ENCODE measurements at places on chromosomes 4 and X.

GRCh38 chr4:120085705-120086104 is 19.1 kb upstream of the MAD2L1 start:
- no peak for DNase-seq

- DNase-seq: no peak
These were observed 161.2 kb upstream of the NUDT6 start for GRCh38 chr4:123083646-123084045.

- no peak for DNase-seq
These were observed 1333.7 kb upstream of the DIAPH2 start for GRCh38 chrX:95350774-95351488.

DNA sequence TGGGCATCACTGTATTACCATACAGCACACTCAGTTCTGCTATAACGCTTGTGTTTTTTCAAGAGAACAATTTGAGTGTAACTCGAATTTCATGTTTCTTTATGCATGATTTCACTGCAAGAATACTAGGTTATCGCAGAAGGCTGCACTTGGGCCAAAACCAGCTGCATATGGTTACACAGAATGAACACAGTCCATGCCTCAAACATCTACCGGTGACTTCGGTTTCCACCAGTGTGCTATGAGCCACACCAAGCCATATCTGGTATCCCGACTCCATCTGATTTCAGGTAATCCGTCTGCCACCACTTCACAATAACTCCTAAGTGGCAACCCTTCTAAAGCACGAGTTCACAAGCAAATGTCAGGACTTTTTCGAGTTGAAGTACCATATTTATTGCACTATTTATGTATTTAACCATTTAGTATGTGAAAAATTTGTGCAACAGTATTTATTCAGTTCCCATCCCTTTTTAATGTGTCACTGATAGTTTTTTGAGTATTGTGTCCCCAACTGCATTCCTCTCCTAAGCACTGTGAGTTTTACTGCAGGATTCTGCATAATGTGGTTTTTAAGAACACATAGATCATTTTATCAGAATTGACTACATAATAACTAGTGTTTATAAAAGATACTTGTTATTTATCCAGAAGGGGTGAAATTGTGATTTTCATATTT is 111.8 kb downstream of the APBB2 start:
- peak; percentile 62 for DNase-seq

DNA sequence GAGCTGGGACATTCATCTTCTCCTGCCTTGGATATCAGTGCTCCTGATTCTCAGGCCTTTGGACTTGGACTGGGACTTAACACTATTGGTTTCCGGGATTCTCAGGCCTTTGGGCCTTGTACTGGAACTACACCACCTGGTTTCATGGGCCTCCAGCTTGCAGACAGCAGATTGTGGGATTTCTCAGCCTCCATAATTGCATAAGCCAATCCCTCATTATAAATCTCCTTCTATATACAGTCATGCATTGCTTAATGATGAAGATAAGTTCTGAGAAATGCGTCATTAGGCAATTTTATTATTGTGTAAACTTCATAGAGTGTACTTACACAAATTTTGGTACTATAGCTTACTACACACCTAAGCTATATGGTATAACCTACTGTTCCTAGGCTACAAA is 8.9 kb upstream of the CCNG2 start:
- no peak for DNase-seq

DNA sequence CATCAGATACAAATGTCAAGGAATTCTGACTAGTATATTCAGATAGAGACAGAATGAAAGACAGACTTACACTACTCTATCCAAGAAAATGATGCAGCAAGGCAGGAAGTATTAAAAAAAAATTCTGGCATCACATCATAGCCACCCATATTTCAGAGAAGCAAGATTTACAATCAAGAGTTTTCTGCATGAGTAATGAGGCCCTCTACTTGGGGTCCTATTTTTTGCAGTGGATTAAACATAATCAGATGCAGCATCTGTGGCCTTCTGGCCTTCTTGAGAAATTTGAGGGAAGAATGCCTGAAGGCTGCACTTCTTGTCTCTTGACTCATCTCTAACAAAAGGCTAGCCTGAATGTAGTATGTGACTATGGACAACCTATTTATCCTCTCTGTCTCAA is 48.2 kb upstream of the SLIT2 start:
- DNase-seq: no peak

- no peak for DNase-seq
These were observed 27.4 kb downstream of the HOPX start for GRCh38 chr4:56653461-56654237.

DNA sequence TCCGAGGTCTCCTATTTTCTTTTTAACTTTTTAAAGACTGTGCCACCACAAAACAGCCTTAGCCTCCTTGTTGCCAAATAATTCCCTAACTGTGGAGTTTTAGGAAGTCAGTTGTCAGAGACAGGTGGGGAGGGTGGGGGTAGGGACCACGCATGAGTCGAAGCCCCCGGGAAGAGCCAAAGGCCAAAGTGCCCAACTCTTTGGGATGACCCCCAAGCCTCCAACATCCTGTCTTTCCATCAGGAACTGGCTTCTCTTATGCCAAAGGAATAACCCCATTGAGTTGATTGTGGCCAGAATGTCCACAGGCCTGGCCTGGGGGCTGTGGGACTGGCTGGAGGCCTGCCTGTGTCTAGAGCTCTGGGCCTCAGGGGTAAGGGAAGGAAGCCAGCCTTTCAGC is 5.8 kb downstream of the PRRG3 start:
- DNase-seq: no peak

GRCh38 chr4:138367942-138368341 is 125.8 kb upstream of the SLC7A11 start:
- DNase-seq: no peak

DNA sequence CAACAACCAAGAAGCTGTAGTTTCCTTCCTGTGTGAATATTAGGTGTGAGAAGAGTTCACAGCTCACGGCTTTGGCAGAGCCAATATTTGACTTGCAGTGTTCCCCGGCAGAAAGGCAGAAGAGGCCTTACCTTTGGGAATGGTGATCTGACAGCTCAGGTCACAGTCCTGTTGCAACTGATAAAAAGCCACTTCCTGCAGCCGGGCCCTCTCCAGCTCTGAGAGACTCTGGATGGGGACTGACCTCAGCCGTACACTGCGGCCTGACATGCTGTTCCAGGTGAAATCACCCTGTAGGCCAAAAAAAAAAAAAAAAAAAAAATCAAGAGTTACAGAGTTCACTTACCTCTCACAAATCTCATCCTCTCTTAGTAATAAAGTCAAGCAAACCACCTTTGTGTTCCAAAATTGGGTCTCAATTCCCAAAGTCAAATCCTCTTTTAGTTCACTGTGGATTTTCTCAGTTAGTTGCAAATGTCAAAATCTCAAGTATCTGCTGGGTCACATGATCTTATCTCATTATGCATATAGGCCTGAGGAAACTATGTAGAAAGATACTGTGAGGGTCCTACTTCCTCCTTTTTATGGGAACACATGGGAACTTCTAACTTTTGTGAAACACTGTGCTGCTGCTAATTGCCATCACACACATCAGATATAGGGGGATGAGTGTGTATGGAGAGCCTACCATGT is 38.6 kb upstream of the AMELX start:
- no peak for DNase-seq

DNA sequence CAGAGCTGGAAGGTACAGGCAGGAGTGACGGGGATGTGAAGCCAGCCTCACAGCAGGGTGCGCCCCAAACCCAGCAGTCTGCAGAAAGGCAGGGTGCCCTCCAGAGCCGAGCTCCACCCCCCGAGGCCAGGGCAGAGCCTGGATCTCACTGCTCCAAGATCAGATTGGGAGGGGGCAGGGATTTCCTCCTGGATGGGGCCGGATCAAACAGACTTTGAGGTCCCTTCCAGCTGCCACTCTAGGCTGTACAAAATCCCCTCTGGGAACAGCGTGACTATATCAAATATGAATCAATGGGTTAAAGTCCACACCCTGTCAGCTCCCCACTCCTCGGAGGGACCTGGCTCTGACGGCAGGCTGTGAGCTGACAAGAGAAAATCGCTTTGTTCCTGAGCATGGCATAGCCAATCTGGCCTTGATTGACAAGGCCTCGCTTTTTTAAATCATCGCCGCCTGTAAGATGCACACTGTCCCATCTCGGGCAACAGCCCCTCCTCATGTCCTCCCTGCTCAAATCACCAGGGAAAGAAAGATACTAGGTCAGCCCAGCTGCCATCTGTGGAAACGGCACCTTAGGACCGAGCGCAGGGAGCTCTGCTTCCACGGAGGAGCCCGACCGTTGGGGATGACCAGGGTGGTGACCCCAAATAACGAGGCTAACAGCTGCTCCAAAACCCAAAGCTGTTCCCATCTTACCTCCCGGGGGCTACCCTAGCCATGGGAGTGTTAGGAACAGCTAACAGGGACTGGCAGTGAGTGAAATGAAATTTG is 39.9 kb downstream of the PSAPL1 start:
- no peak for DNase-seq

GRCh38 chrX:8204943-8205342 is 33.9 kb upstream of the VCX2 start:
- DNase-seq: no peak

DNA sequence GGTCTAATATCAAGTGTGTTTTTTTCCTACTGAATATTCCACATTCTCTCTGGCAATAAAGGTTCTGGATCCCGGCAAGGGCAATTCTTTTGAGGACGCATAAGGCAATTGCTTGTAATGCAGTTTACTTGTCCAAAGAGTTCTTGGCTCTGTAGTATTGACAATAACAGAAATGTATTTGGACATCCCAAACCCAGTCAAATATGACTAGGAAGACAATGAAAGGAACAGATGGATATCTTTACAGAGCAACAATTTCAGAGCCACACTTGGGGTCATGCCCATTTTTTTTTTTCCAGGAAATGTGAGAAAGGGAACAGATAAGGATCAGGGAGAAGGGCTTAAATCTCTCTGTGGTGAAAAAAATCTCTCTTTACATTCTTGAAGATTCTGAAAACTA is 12.2 kb downstream of the GK2 start:
- DNase-seq: no peak

- DNase-seq: no peak
These were observed 534.4 kb upstream of the PCDH10 start for GRCh38 chr4:132614682-132615081.

DNA sequence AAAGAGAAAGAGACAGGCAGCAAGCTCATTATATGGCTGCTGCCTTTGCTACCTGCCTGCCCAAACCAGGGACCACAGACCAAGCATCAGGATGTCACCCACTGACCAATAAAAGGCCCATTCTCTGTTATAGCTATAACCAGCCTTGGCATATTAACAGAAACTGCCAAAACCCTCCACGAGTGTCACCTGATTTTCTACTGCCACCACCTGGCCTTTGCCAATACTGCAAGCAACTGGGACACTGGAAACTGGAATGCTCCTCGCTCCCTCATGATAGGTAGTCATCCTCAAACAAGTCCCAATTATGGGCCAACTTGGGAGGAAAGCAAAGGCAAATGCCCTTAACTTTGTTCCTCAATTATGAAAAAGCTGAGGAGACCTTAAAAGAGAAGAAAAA is 76.0 kb downstream of the SPIN4 start:
- DNase-seq: no peak

GRCh38 chr4:59762344-59762743 is 1437.8 kb upstream of the ADGRL3 start:
- DNase-seq: no peak

- DNase-seq: no peak
These were observed 87.8 kb downstream of the WWC2 start for GRCh38 chr4:183186813-183187212.

DNA sequence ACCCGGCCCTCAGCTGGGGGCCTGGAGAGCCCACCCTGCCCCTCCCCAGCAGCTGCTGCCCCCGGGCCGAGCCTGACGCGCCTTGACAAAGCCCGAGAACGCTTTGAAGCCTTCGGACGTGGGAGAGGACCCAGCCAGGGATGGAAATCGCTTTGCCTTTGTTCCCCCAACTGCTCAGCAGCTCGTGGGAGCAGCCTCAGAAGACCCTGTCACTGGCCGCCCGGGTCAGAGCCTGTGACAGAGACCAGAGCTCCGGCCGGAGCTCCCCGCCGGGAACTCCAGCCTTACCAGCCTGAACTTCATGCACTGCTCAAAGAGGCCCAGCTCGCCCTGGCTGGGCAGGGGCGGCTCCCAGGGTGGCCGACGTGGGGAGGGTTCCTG is 2.6 kb upstream of the SLC6A8 start:
- no peak for DNase-seq

- DNase-seq: no peak
These were observed 2550.2 kb downstream of the PCDH7 start for GRCh38 chr4:33270403-33270802.

GRCh38 chr4:44668526-44668925 is 9.7 kb upstream of the GUF1 start:
- DNase-seq: no peak

- no peak for DNase-seq
These were observed 223.4 kb downstream of the NAF1 start for GRCh38 chr4:162943263-162943662.

DNA sequence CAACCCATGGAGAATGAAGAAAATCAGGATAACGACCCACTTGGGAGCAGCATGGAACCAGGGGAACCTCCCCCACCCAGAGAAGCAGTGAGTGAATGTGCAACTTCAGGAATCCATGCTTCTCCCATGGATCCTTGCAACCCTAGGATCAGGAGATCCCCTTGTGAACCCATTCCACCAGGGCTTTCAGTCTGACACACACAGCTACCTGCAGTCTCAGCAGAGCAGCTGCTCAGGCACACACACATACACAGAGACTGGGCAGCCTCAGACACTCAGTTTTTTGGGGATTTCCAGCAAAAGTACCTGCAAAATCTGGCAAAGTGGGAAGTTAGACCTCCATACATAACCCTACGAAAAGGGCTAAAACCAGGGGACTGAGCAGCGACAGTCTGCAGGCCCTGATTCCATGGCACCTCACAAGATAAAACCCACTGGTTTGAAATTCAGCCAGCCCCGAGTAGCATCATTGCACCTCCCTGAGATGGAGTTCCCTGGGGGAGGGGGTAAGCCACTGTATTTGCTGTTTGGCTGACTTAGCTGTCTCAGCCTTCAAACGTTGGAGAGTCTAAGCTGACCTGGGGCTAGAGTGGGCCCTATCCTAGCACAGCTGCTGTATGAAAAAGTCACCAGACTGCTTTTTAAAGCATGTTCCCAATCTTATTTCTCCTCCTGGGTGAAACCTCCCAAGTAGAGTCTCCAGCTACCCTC is 737.5 kb upstream of the NDST4 start:
- DNase-seq: no peak

DNA sequence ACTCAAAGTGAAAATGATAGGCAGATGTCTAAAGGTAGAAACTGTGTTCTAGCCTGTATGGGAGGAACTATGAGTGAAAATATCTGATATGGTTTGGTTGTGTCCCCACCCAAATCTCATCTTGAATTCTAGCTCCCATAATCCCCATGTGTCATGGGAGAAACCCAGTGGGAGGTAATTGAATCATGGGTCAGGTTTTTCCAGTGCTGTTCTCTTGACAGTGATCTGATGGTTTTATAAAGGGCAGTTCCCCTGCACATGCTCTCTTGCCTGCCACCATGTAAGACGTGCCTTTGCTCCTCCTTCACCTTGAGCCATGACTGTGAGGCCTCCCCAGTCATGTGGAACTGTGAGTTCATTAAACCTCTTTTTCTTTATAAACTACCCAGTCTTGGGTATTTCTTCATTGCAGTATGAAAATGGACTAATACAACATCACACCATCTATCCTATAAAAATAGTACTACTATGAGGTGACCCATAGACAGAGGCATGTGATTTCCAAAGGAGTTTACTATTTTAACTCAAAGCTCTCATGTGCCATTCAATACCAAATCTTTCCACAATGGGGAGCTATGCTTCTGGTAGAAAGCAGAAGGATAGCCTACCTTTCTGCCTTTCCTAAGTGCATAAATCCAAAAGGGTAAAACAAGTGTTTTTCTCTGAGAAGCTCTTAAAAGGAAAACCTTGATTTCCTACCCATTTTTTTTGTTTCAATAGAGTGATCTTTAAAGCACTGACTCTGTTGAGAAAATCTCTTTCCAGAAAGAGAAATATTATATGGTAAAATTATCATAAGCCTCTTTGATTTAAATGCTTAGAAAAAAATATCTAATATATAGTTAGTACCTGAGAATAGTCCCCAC is 38.8 kb downstream of the SEC31A start:
- no peak for DNase-seq

Measured in NCI-H526 (cell line).